SJCRH30 (cell line): ENCODE measurements at places on chromosomes 6 and 20. TPM values are rescaled to one million over a fixed set of nuclear protein-coding genes. Genes with fewer than 3 reads are reported as not detected.

GRCh38 chr20:38888059-38888831 is 38.0 kb upstream of the FAM83D start:
- no peak overlapping the region for H3K27ac ChIP-seq
- H3K4me3 ChIP-seq: no peak overlapping the region
- no peaks in the 10 kb centered on the region for H3K36me3 ChIP-seq
- no peak for DNase-seq
- no peaks in the 10 kb centered on the region for H3K27me3 ChIP-seq
- peaks cover 9% of the 10 kb centered on the region for H3K4me1 ChIP-seq

DNA sequence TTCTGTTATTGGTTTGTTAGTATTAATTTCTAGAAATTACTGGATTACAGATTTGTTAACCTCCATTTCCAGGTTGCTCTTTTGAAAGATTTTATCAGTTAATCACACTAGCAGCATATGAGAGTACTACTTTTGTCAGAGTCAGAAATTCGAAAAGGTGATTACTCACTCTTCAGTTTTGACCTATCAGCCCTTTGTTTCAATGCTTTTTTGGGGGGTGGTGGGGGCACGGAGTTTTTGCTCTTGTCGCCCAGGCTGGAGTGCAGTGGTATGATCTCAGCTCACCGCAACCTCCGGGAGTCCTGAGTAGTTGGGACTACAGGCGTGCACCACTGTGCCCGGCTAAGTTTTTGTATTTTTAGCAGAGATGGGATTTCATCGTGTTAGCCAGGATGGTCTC is 149.2 kb downstream of the JARID2 start:
- peaks cover 8% of the 10 kb centered on the region for H3K4me1 ChIP-seq
- no peak overlapping the region for H3K27ac ChIP-seq
- no peak overlapping the region for H3K4me3 ChIP-seq
- no peaks in the 10 kb centered on the region for H3K36me3 ChIP-seq
- DNase-seq: no peak

DNA sequence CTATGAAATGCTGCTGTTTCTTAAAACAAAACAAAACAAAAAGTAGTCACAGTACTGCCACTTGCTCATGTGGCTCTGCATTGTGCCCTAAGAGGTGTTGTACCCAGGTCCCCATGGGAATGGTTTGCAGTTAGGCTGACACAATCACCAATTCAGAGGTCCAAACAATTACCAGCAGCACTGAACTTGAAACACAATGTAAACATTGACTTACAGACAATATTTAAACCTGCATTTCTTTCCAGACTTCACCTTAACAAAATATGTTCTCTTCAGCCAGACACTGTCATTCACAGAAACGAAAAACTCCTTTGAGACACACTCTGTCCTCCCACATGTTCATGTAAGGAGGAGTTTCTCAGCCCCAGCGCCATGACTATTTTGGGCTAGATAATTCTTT is 206.8 kb upstream of the ARG1 start:
- DNase-seq: no peak
- no peaks in the 10 kb centered on the region for H3K4me1 ChIP-seq
- no peak overlapping the region for H3K27ac ChIP-seq
- H3K4me3 ChIP-seq: no peak overlapping the region
- H3K27me3 ChIP-seq: no peaks in the 10 kb centered on the region
- H3K36me3 ChIP-seq: no peaks in the 10 kb centered on the region

DNA sequence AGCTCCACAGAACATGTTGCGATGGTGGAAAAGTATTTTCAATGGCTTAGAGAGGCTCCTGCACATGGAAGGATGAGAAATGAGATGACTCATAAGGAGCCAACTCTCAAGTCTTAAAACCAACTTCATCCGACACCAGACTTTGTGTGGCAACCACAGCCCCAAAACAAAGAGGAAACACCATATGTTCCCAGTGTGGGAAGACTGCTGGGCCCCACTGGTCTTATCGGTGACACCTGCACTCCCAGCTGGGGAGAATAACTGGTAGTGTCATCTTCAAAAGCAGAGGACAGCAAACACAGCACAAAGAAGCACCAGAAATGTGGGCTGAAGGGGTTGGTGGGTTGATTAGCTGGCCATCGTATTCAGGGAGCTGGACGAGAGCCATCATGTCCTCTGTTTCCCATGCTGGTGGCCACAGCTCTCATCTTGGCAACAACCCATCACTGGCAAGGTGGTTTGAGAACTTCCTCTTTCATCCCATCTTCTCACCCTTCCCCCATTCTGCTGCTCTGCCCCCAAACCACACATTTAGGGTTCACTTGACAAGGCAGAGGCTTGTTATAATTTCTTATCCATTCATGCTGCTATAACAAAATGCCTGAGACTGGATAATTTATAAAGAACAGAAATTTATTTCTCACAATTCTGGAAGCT is 46.0 kb upstream of the TASP1 start:
- H3K27me3 ChIP-seq: no peaks in the 10 kb centered on the region
- H3K36me3 ChIP-seq: no peaks in the 10 kb centered on the region
- H3K27ac ChIP-seq: no peak overlapping the region
- DNase-seq: no peak
- no peak overlapping the region for H3K4me3 ChIP-seq

DNA sequence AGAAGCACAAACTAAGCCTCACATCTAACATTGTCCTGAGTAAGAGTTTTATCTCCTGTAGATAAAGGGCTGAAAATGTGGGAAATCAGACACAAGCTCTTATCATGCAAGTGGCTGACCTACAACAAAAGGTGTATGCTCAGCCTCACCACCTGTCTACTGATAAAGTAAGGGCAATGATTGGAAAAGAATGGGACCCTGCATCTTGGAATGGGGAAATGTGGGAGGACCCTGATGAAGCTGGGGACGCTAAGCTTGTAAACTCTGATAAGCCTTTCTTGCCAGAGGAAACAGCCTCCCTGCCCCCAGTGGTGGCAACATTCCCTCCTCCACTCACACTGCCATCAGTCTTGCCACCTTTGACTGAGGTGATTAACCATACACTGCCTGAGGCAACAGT is 166.6 kb downstream of the KHDRBS2 start:
- DNase-seq: no peak
- no peak overlapping the region for H3K27ac ChIP-seq
- no peak overlapping the region for H3K4me3 ChIP-seq
- no peaks in the 10 kb centered on the region for H3K36me3 ChIP-seq

The CST5 gene
- total RNA-seq: not detected in 2 replicates

GRCh38 chr20:33568868-33569801 is 79.2 kb downstream of the CBFA2T2 start:
- H3K4me1 ChIP-seq: 0 out of 2 replicates have a peak, but pooled peaks cover 6% of the 10 kb centered on the region
- no peaks in the 10 kb centered on the region for H3K36me3 ChIP-seq
- no peak overlapping the region for H3K4me3 ChIP-seq
- no peak for DNase-seq
- H3K27ac ChIP-seq: no peak overlapping the region
- no peaks in the 10 kb centered on the region for H3K27me3 ChIP-seq

GRCh38 chr6:8939615-8940014 is 504.3 kb upstream of the SLC35B3 start:
- DNase-seq: peak; percentile 55
- no peaks in the 10 kb centered on the region for H3K36me3 ChIP-seq
- no peaks in the 10 kb centered on the region for H3K27me3 ChIP-seq
- peak overlapping the region; percentile 0; the same call in 1 of the 2 replicates for H3K4me3 ChIP-seq

DNA sequence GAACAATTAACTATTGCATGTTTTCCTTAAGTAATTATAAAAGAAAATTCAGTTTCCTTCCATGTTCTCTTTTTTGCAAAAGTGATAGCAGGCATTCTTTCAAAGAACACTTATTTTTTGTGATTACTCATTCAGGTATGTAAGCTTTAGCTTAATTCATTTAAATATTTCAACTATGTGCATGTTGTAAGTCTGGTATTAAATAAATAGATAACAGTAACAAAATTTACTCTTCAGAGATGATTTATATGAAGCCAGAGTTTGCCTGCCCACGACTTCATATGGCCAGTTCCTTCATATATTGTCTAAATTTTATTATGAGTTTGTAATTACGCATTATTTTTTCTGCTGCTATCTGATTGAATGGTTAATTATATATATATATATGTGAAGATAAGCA is 110.9 kb downstream of the ADGRG6 start:
- H3K4me3 ChIP-seq: no peak overlapping the region
- peak overlapping the region; percentile 64 for H3K27ac ChIP-seq
- H3K4me1 ChIP-seq: peaks cover 39% of the 10 kb centered on the region
- H3K36me3 ChIP-seq: no peaks in the 10 kb centered on the region
- no peak for DNase-seq

DNA sequence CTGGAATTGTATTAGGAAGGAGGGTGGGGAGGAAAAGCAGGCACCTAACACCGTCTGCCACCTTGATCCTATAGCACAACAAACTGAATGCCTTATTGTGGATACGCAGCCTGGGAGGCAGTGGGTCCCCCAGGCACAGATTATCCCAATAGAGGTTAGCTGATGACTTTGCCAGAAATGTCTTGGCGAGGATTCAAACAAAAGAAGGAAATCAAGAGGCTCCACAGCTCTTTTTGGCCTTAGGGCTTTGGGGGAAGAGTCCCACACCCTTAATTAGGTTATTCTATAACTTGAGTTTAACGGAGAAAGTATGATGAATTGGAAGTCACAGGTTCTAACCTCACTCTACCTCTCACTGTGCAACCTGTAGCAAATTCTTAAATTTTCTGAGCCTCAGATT is 102.0 kb downstream of the MRPL14 start:
- peaks cover 9% of the 10 kb centered on the region for H3K4me1 ChIP-seq
- no peak overlapping the region for H3K27ac ChIP-seq
- H3K36me3 ChIP-seq: no peaks in the 10 kb centered on the region

GRCh38 chr20:33370291-33370690 is 31.0 kb downstream of the CDK5RAP1 start:
- no peak overlapping the region for H3K27ac ChIP-seq
- H3K4me3 ChIP-seq: no peak overlapping the region
- peaks cover 59% of the 10 kb centered on the region for H3K36me3 ChIP-seq
- no peak for DNase-seq
- no peaks in the 10 kb centered on the region for H3K4me1 ChIP-seq

GRCh38 chr6:149862922-149863697 is 1.0 kb downstream of the LRP11 start:
- peak overlapping the region; percentile 58 for H3K27ac ChIP-seq
- peak; percentile 80 for DNase-seq
- no peaks in the 10 kb centered on the region; the same call in 1 of the 2 replicates for H3K4me1 ChIP-seq
- peak overlapping the region; percentile 69 for H3K4me3 ChIP-seq

The FGD2 gene
- total RNA-seq: not detected in 2 replicates

GRCh38 chr20:37575884-37576283 is 48.2 kb upstream of the BLCAP start:
- no peak overlapping the region for H3K27ac ChIP-seq
- H3K4me1 ChIP-seq: no peaks in the 10 kb centered on the region
- no peaks in the 10 kb centered on the region for H3K27me3 ChIP-seq
- H3K4me3 ChIP-seq: no peak overlapping the region
